CD8-positive, alpha-beta memory T cell (primary cell): ENCODE measurements at places on chromosomes 7 and 10. TPM values are rescaled to one million over a fixed set of nuclear protein-coding genes. Genes with fewer than 3 reads are reported as not detected.

DNA sequence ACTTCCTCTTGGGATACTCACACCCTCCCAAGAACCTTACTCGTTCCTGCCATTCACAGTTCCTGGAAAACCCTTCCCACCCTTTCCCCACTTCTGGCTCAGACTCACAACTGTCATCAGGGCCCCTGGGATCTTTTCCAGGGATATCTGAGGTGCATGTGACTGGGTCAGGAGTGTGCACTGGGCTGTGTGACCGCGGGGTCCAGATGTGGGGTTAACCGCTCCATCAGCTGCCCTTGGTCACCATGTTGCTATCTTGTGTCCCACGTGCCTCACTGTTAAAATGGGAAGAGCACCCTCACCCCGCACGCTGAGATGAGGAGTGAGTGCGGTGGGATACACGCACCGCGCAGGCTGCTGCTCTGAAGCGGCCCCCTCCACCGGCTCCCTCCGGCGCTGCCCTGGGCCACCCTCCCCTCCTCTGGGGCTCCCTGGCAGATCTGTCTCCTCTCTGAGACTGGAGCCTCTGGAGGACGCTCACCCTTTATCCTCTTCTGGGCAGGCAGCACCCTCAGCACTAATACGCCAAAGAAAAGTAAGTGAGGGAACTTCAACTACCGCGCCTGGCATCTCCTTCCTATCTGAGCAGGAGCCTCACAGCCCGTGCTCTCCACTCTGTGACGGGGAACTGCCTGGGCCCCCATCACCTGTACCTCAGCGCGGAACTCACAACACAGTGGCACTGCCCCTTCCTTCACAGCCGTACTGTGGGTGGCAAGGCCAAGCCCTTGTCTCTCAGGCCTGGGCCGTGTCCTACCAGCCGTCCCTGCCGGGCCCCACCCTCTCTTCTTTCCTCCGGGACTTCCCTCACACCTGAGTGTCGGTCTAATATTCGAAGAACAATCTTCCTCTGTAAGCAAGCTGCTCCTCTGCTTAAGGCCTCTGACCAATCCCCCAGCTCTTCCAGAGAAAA, 15.6 kb downstream of the COBL start:
- DNase-seq: no peak

- no peak for DNase-seq
These were observed 37.0 kb downstream of the NHLRC2 start for GRCh38 chr10:113891476-113891875.

DNA sequence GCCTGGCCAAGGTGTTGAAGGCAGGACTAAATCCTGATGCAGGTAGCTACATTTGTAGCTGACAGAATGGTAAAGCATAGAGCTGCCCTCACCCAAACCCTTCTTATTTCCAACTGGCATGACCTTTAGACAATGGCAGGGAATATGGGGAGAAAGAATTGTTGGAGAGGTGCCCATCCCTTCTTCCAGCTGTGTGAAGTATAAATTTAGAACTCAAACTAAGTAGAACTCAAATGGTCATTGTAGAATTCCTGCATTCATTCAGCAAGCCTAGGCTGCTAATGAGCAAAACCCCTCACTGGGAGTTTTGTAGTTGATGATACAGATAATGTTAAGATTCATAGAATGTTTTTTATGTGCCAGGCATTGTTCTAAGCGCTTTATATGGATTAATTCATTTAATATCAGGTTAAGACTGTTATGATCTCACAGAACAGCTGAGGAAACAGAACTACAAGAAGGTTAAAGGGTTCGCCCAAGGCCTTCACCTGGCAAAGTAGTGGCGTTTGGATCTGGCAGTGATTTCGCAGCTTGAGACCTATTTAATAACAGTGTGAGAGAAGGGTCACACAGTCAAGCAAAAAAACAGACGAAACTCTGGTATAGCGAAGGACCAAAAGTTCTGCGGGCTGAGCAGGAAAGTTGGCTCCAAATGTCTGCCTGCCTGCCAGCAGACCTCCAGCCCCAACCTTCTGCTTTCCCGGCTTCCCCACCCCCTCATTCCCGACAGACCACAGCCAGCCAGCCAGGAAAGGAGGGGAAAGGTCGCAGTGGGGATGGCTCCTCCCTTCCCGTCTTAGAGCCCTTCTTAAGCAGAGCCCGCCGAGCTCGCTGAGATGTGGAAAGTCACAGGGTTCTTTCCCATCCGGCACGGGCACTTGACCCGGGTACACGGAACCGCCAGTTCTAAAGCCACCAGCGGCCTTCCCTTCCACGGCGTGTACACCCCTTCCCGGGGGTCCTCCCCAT, 1.6 kb upstream of the HILPDA start:
- no peak for DNase-seq

The CYP3A5 gene
- not detected for total RNA-seq

- DNase-seq: no peak
These were observed 70.1 kb downstream of the RNF216 start for GRCh38 chr7:5711409-5711808.

DNA sequence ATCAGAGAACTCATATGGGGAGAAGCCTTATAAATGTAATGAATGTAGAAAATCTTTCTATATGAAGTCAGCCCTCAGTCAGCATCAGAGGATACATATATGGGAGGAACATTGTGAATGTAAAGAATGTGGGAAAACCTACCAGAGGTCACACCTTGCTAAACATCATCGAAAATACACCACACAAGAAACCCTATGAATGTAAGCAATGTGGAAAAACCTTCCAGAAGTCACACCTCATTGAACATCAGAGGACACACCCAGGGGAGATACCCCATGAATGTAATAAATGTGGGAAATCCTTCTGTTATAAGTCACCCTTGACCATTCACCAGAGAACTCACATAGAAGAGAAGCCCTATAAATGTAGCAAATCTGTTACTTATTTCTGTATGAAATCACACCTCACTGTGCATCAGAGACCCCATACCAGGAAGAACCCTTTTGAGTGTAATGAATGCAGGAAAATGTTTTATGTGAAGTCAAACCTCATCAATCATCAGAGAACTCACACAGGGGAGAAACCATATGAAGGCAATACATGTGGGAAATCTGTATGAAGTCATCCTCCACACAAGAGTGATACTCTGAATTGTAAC, 30.8 kb downstream of the ZNF12 start:
- DNase-seq: no peak

GRCh38 chr10:32437334-32437733, 8.6 kb upstream of the CCDC7 start:
- no peak for DNase-seq
